ENCODE measurements at places on chromosomes 6 and 20. TPM values are rescaled to one million over a fixed set of nuclear protein-coding genes. Genes with fewer than 3 reads are reported as not detected.

DNA sequence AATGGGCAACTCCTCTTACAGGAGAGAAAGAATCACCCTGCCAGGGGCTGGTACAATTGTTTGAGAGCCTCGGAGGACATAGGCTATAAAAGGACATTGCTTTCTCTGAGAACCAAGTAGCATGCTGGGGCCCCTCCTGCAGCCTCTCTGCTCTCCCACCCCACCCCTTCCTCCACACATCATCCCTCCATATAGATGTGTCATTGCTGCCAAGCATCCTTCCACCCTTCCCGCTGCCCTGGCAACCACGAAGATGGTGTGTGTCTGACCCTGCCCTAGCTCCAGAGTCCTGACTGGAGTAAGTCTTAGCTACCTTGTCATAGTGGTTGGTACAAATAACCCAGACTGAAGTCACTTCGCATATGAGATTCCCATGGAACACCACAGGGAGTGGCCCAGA lies 129.7 kb downstream of the SNX5 start:
- DNase-seq: no peak

DNA sequence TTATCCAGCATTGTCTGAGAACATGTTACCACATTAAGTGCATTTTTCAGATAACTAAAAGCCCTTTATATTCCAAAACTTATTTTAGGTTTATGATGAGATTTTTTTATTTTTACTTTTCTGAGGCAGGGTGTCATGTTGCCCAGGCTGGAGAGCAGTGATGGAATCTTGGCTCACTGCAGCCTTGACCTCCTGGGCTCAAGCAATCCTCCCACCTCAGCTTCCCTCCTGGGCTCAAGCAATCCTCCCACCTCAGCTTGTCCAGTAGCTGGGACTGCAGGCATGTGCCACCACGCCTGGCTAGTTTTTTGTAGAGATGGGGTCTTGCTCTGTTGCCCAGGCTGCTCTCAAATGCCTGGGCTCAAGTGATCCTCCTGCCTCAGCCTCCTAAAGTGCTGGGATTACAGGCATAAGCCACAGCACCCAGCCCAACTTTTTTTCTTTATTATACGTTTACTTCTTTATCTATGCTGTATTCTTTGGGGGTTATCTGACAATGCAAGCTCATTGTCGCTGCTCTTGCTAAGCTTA lies 6.2 kb downstream of the DYNLT1 start:
- DNase-seq: no peak

DNA sequence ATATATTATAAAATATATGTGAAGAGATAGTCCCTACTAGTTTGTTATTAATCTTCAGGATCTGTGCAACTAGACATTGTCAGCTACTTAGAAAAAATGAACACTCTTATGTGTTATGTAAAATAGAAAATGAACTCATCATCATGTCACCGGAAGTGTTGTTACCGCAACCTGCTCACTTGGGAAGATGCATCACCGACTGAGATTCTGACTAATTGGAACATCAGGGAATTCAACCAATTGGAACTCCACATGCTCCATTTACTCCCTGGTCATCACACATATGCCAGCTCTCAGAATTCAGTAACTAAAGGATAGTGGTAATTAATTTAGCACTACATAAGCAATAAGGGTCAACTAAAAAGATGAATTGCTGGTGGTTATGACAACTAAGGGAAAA lies 16.7 kb upstream of the B3GAT2 start:
- no peak for DNase-seq

GRCh38 chr6:39193201-39193791 lies 36.0 kb downstream of the KCNK5 start:
- no peak for DNase-seq

DNA sequence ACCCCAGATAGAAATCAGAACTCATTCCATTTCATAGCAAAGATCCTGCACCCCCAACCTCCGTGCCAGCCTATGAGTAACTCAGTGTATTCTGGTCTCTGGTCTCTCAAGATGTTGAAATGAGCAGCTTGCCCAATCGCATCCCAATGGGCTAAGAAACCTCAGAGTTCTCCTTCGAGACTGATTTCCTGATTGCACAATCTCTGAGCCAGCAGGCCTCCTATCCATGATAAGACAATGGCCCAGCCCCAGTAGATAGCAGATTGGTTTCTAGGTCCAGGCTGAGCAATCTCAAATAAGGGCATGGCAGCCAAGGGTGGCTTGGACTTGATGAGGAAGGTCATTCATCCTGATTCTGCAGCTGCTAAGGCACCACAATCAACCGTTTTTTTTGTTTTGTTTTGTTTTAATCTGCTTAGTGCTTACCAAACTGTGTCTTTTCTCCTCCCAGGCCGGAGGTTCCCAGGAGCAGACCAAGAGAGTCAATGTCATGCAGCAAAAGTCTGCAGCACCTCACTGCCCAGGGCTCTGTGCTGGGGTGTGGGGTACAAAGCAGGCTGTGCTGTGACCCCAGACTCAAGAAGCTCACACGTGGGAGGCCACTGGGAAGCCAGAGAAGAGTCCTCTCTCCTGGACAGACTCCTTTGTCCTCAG lies 125.1 kb upstream of the NXT1 start:
- no peak for DNase-seq

GRCh38 chr6:71289039-71289801 lies 609 bp downstream of the OGFRL1 start:
- no peak for DNase-seq

DNA sequence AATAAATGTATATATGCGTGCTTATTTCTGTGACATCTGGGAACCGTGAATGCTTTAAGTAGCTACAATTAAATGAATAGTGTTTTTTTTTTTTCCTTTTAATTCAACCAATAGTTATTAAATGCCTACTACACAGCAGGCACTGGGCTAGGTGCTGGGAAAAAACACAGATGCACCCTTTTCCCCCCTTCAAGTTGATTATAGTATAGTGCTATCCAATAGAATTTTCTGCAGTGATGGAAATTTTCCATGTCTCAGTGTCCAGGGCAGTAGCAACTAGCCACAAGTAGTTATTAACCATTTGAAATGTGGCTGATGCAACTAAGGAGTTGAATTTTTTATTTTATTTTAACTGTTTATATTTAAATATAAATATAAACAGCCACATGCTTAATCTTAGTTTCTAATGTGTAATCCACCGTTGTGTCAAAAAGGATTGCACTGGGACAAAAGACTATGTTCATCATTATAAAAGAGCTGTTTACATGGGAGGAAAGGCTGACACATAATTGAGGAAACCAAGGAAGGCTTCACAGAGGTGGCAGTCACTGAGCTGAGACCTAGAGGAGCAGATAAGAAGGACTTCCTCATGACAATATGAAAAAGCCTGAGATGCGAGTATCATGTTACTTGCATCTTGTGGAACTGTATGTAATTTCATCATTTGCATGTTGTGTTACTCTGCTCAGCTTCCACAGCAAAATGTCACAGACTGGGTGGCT lies 261.2 kb upstream of the PLCB4 start:
- no peak for DNase-seq

DNA sequence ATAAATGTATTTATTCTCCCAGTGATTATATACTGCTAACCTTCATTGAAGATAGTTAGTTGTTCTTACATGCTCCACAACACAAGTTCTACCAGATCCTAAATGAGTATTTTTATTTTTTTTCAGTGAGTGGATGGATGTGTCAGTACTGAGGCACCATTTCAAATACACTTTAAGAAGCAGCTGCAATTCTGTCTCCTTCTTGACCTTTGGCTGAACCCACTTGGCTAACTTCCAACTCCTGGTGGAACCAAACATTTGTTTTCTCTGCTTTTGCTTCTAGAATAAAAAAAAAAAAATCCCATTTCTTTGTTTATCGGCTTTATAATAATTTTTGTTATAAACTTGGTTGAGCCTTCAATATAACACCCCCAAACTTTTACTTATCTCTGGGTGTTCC lies 458.3 kb upstream of the MAP3K7 start:
- peak; percentile 48 for DNase-seq

DNA sequence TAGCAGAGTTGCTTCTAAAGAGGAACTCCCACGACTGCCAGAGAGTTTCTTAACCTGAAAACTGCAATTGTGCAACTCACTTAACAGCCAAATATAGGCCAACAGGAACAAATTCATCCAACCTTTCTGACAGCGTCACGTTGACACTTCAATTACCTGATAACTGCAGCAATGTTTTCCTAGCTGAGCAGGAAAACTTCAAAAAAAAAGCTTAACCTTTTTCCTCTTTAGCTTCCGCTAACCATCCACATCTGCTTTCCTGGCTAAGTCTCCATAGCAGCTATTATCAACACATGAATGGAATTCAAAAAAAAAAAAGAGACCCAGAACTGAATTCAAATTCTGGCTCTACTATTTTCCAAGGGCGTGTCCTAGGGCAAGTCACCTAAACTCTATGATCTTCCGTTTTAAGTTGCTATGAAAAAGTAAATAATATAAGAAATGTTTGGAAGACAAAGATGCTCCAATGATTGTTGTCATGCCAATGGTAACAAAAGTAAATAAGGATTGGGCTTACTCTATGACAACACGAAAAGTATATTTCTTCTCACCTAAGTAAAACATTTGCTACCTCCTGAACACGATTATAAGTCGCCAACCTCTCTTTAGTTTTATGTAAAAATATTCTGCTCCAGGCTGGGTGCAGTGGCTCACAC lies 524.6 kb upstream of the JARID2 start:
- DNase-seq: no peak

DEFB124 gene
- polyA plus RNA-seq: not detected

SCAF8 gene
- 55.4 TPM for polyA plus RNA-seq

LAMA5 gene
- 32.0 TPM for polyA plus RNA-seq

WFDC12 gene
- not detected for polyA plus RNA-seq

PSORS1C1 gene
- polyA plus RNA-seq: not detected

KIF25 gene
- 0.79 TPM for polyA plus RNA-seq

BTNL2 gene
- polyA plus RNA-seq: 1.5 TPM

SMIM13 gene
- 19.8 TPM for polyA plus RNA-seq
